ENCODE measurements at places on chromosomes 2 and 18.

- no peak for DNase-seq
Observed at GRCh38 chr18:686339-687111, 25.9 kb downstream of the ENOSF1 start.

DNA sequence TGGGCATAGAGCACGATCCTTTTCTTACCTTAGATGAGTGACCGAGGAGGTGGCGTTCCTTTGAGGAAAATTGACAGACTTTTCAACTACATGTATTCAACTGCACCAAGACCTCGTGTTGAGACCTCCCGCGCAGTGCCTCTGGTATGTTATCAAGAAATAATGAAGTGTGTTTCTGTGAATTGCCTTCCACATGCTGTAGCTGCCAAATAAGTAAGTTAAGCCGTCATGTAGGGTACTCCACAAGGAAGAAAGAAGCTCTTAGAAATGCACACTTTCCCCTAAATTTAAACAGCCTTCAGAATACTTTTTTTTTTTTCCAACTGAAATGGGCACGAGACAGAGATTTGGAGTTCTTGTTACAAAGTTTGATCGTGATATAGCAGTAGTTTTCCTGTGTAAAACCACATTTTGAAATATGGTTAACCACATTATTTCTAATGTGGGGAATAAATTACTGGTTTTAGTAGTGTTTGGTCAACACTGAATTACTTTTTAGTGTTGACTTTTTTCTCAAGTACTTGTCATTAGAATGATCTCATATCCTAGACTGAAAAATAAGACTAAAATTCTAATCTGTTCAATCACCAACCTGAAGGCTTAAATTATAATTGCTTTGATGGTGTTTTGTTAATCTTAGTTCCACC lies 30.5 kb downstream of the PDK1 start:
- DNase-seq = no peak

DNA sequence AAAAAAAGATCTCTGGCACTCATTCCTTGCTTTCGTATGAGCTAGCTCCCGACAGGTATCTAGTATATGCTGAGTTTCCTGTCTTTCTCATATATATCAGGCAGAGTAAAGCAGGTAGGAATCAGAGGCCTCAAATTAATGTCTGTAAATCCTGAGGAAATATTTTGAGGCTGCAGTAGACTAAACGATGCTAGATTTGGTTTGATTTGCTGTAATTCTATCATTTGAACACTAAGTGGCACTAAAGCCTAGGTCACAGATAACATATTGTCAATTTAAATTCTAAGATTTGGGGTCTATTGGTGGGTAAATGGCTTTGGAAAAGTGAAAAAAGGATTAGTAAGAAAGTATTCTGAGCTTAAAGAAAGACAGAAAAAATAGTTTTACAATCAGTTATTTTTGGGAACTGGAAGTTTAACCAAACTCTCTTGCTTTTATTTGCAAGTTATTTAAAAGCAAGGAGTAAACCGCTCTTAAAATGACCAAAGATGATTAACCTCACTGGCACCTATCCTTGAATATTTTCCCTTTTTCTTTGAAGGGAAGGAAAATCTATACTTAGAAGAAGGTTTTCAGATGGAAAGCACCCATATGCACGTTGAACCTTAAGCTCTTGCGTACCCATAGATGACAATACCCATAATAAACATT lies 37.6 kb upstream of the SLC4A10 start:
- DNase-seq = peak; percentile 28

GRCh38 chr2:172927641-172928357 lies 147.8 kb upstream of the MAP3K20 start:
- DNase-seq = no peak

DNA sequence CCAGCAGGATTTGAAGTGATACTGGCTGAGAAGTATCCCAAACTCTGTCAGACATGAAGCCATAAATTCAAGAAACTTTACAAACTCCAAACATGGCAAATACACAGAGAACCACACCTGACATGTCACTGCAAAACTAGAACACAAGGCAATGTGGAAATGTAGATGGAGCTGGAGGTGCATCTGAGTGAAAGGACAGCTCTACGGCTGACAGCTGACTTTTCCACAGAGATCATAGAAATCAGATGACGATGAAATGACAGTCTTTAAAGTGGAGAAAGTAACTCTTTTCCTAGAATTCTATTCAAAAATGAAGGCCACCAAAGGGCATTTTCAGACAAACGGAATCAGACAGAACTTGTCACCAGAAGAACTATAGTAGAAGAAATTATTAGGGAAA lies 97.5 kb downstream of the LDLRAD4 start:
- no peak for DNase-seq

All from CD4-positive, alpha-beta T cell (primary cell).